NCI-H2081 treated with DMSO at 0.1 percent for 48 hours (cell line): ENCODE measurements at places on chromosomes 12 and 14.

GRCh38 chr12:123532808-123533649 is 490 bp downstream of the RILPL1 start:
- no peak for DNase-seq

DNA sequence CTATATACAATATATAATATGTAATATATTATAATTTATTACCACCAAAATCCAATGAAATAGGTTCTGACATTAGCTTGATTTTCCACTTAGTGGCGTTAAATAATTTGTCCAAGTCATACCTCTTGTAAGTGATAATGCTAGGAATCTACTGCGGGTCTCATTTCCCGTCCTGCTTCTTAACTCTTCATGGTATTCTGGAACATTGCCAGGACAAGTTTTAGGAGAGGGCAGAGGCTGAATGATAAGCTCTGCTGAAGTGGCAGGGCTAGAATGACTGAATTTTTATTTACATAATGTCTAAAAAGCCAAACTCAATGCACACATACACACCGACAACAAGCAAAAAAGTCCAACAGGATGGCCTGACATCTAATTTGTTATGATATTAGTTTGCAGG is 70.4 kb upstream of the PTPRQ start:
- DNase-seq = no peak

- DNase-seq = no peak
These were observed 94.0 kb downstream of the NAV3 start for GRCh38 chr12:77924703-77925102.

DNA sequence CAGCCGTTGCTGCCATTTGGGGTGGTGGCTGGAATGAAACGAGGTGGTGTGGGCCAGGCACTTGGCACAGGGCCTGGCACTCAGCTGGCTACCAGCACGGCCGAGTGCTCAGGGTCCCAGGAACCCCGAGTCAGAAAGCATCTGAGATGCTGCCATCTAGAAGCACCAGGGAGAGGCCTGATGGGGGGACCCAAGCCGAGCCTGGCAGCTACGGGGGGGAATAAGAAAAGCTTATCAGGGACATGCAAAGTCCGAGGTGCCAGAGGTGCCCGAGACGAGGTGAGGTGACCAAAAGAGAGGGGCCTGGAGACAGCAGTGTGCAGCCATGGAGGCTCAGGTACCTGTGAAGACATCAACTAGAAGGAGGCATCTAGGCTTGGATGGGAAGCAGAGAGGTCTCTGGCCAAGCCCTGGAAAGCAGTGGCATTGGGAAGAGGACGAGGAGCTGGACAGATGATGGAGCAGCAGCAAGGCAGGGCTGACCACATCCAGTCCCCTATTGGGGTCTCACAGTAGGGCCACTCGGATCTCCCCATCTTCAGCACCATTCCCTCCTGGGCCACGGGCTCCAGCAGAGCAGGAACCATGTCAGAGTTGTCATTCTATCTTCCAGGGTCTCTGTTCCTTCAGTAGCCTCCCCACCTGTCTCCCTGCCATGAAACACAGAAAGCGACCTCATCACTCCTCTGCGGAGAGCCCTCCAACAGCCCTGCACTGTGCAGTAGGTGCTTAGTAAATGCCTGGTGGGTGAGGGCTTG is 59.3 kb upstream of the DIO3 start:
- no peak for DNase-seq

DNA sequence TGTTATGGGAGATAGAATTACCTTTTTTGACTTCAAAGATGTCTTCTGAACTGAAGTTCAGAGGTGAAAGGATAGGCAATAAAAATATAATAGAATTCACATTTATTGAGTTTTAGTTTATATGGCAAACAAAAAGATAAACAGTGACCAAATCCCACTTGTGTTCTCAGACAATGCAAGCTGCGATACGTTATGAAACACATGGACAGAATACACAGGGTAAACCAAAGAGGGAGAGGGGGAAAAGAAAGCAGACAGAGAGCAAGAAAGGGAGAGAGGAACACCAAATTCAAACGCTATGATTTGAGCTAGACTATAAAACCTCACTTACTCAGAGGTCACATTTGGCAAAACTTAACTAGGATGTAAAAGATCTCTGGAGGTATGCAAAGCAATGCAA is 238.2 kb upstream of the FLRT2 start:
- no peak for DNase-seq

GRCh38 chr14:67942080-67942710 is 122.6 kb downstream of the RAD51B start:
- no peak for DNase-seq

DNA sequence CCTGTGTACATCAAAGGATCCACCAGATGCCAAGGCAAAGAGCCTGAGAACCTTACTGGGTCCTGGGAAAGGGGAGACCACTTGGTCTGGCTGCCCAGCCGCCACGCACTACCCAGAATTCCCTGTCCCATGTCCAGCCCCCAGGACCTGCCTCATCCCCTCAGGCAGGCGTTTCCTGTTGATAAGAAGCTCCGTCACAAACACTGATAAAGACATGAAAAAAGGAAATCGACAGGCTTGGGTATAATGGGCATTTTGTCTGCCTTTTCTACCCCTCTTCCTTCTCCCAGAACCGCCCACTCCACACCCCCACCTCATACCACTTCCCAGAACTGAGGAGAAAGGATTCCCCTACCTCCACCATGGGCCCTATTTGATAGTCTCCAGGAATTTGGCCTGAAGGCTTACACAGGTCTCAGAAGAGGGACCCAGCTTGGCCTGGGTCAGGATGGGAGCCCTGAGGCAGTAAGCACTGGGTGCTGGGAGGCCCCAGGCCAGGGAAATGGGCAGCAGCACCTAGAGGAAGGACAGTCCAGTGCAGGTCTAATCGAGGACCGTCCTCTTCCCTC is 18.8 kb downstream of the ACVRL1 start:
- DNase-seq = no peak

DNA sequence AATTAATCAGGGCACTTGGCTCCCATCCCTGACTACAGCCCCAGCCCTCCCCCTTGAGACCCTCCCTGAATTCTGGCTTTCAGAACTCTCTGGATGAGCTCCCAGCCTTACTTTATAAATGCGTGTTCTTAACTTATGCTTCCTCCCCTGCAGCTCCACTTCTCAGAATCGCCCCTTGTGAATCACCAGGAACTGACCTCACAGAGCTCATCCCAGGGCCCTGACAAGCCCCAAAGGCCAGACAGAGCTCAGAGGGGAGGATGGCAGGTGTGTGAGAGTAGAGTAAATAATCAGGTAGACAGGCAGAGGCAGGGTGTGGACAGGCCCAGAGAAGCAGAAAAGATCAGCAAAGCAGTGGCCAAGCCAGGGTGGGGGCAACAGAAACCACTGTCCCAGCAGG is 68.2 kb upstream of the FOXN3 start:
- no peak for DNase-seq
